ENCODE measurements at places on chromosomes 4 and X. TPM values are rescaled to one million over a fixed set of nuclear protein-coding genes. Genes with fewer than 3 reads are reported as not detected.

- DNase-seq, result no peak
Measured at GRCh38 chr4:13088726-13089658, 395.1 kb downstream of the RAB28 start.

DNA sequence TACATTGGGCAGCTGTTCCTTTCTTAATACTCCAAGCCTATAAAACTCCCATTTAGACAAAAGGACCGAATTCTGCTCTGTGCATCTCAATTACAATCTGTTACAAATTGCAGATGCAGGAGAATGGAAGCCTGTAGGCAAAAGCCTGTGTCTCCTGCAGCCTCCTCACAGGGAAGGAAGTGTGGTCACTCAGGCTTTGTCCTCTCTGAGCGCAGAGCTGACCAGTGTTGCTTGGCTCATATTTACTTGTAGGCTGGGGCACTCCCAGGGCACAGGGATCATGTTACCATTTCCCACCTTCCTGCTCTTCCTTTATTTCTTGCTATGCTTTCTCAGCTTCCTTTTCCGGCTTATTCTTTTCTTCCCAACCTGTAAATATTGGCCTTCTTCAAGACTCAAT, 15.7 kb downstream of the SUPT20HL2 start:
- DNase-seq, result no peak

GRCh38 chr4:52856801-52857200, 5.3 kb upstream of the RASL11B start:
- no peak for DNase-seq

GRCh38 chr4:67035986-67036385, 509.3 kb downstream of the CENPC start:
- DNase-seq, result no peak

GRCh38 chr4:60002603-60003337, 1197.4 kb upstream of the ADGRL3 start:
- no peak for DNase-seq

GRCh38 chrX:45428831-45429230, 228.2 kb upstream of the DIPK2B start:
- DNase-seq, result no peak

DNA sequence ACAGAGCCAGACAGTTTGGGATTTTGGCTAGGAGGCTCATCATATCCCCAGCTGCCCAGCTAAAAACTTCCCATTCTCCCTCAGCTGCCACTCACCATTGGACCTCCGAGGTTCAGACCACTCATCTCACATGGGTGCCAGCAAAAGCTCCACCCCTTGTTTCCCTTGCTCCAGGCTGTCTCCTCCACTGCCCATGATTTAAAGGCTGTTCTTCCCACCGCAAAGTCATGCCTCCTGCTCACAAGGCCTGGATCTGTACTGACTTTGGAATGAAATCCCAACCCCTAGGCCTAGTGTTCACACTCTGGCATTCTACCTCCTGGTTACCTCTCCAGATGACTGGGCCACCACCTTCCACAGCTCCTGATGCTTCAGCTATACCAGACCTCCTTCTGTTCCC, 142.2 kb upstream of the EOLA2 start:
- no peak for DNase-seq

- DNase-seq, result no peak
Measured at GRCh38 chr4:61501812-61502211, 301.7 kb downstream of the ADGRL3 start.

DNA sequence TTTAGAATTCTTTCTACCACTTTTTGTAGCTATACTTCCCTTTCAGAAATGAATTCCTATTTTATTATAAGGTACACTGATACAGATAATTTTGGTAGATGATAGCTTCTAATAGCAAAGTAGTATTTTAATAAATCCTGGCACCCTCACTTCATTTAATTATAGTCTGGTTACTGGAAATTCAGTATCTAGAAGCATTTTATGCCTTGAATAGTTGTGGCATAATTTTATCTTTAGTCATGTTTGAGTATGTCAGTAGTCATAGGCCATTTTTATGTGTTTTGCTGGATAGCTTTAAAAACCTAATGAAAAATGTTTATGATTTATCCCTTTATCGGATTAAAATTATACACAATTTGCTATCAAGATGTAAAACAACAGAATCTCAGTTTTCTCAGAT, 92.3 kb downstream of the DIAPH2 start:
- no peak for DNase-seq

- DNase-seq, result no peak
Measured at GRCh38 chrX:48492293-48492910, 16.4 kb upstream of the PORCN start.

GRCh38 chr4:137543198-137543597, 10.9 kb upstream of the PCDH18 start:
- no peak for DNase-seq

- no peak for DNase-seq
Measured at GRCh38 chrX:85024562-85024961, 20.9 kb downstream of the APOOL start.

The INTS6L gene
- polyA plus RNA-seq, result 85.0 TPM

The NHSL2 gene
- polyA plus RNA-seq, result 7.6 TPM

The LRIT3 gene
- polyA plus RNA-seq, result 0.72 TPM

The PRR32 gene
- polyA plus RNA-seq, result not detected

The NRK gene
- 12.2 TPM for polyA plus RNA-seq

The NPNT gene
- 5.1 TPM for polyA plus RNA-seq

The NXF2 gene
- polyA plus RNA-seq, result not detected
